ENCODE measurements at places on chromosomes 12 and 14.

- no peak overlapping the region for H3K4me3 ChIP-seq
- 0 out of 2 replicates have a peak overlapping the region, but pooled peaks have one; percentile 10 for H3K27ac ChIP-seq
- peaks cover 21% of the 10 kb centered on the region for H3K36me3 ChIP-seq
- H3K27me3 ChIP-seq: no peaks in the 10 kb centered on the region
Measured at GRCh38 chr12:79661629-79662028, 29.1 kb downstream of the PAWR start.

- no peaks in the 10 kb centered on the region for H3K27me3 ChIP-seq
- DNase-seq: no peak
- no peaks in the 10 kb centered on the region for H3K36me3 ChIP-seq
- no peaks in the 10 kb centered on the region for H3K4me1 ChIP-seq
Measured at GRCh38 chr12:123026094-123026853, 45.8 kb downstream of the ARL6IP4 start.

DNA sequence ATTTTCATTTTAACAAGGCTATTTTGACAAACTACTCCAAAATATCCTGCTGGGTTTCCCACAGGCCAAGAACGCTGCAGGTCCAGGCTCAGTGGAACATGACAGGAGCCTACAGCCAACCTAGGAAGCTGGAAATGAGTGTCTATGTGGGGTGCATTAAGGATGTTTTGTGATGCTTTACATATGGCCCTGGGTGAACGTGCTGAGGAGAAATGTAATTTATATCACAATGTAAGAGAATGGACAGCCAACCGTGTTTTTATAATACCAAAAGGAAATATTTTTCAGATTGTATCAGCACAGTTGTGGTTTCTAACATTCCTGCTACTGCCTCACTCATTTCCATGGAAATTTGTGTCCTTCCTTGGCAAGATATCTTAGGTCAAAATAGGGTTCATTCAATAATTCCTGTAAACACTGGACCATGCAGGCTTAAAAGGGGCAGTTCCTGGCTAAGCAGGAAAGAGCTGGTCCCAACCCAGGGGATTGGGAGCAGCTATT lies 51.5 kb downstream of the ST8SIA1 start:
- H3K27ac ChIP-seq: no peak overlapping the region
- H3K4me3 ChIP-seq: no peak overlapping the region
- peak; percentile 5 for DNase-seq
- H3K36me3 ChIP-seq: no peaks in the 10 kb centered on the region
- H3K4me1 ChIP-seq: peaks cover 13% of the 10 kb centered on the region

DNA sequence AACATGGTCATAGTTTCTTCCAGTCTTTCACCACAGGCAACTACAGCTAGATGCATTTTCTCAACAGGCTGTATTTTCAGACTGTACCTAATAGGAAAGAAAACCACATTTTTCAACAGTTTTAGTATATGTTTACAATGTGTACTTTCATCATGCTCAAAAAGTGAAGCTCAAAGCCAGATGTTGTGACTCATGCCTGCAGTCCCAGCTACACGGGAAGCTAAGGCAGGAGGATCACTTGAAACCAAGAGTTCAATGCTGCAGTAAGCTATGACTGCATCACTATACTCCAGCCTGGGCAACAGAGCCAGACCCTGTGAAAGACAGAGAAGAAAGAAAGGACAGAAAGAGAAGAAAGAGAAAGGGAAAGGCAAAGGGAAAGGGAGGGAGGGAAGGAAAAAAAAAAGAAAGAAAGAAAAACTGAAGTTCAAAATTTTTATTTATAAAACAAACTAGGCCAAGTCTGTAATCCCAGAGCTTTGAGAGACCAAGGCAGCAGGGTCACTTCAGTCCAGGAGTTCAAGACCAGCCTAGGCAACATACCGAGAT lies 25.5 kb downstream of the GXYLT1 start:
- no peaks in the 10 kb centered on the region for H3K27me3 ChIP-seq
- H3K4me3 ChIP-seq: no peak overlapping the region
- H3K36me3 ChIP-seq: 0 out of 2 replicates have a peak, but pooled peaks cover 11% of the 10 kb centered on the region
- H3K27ac ChIP-seq: no peak overlapping the region

DNA sequence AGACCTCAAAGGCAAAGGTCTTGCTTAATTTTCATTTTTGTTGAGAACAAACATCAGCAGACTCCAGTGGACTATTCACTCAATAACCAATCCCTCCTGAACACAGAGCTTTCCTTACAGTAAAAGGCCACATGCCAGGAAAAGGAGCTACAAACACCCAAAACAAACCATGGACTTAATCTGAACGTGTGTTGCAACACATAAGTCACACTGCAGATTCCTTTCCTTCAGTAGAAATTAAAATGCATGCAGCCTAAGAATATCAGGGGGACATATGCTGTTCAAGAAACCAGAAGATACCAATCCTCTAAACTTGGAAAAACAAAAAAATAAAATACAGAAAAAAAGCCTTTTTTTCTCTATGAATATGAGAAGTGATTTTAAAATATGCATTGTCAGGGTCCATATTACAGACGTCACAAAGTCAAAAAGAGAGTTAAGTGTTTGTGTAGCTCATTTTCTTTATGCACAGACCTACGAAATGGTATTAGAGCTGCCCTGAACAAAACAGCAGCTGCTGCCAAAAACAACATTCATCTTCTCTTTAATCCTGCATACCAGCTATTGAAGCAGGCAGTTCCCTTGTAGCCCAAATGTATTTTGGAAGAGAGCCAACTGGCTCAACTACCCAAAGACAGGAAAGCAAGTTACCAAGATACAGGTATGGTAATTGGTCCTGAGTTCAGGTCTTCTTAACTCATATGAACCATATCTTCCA lies 26.2 kb downstream of the KITLG start:
- no peaks in the 10 kb centered on the region for H3K36me3 ChIP-seq
- DNase-seq: peak; percentile 54
- no peaks in the 10 kb centered on the region for H3K27me3 ChIP-seq
- H3K4me1 ChIP-seq: peaks cover 23% of the 10 kb centered on the region
- no peak overlapping the region for H3K4me3 ChIP-seq
- no peak overlapping the region for H3K27ac ChIP-seq

Measured in PC-9 (cell line).